ENCODE measurements at places on chromosomes 4 and X.

GRCh38 chr4:25578432-25578831, 77.2 kb upstream of the SLC34A2 start:
- DNase-seq = no peak

DNA sequence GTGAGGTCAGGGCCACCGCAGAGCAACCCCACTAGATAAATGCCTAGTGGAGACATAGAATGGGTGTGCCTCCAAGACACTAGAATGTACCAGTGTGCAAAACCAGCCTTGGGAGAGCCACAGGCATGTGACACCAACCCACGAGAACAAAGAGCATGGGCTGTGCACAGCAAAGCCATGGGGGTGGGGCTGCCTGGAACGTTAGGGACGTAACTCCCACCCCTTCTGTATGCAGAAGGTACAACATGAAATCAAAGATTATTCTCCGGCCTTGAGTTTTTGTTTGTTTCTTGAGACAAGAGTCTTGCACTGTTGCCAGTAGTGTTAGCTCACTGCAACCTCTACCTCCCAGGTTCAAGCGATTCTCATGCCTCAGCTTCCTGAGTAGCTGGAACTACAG, 99.5 kb downstream of the MID1IP1 start:
- no peak for DNase-seq

DNA sequence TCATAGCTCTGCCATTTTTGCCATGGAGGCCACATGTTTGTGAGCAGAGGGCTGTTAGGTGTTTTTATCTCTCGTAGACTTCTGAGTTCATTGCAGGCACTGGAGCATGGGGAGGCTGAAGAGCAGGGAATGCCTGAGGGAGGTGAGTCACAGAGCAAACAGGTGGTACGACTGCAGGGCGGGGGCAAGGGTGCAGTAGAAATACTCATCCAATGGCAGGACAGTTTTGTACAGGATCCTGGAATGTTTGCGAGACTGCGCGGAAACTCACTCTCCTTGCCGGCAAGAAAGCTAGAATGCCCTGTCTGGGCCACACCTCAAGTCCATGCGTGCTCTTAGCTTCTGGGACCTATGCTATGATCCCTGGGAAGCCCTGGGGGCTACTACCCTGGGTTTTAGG, 20.0 kb upstream of the VCX2 start:
- DNase-seq = no peak

DNA sequence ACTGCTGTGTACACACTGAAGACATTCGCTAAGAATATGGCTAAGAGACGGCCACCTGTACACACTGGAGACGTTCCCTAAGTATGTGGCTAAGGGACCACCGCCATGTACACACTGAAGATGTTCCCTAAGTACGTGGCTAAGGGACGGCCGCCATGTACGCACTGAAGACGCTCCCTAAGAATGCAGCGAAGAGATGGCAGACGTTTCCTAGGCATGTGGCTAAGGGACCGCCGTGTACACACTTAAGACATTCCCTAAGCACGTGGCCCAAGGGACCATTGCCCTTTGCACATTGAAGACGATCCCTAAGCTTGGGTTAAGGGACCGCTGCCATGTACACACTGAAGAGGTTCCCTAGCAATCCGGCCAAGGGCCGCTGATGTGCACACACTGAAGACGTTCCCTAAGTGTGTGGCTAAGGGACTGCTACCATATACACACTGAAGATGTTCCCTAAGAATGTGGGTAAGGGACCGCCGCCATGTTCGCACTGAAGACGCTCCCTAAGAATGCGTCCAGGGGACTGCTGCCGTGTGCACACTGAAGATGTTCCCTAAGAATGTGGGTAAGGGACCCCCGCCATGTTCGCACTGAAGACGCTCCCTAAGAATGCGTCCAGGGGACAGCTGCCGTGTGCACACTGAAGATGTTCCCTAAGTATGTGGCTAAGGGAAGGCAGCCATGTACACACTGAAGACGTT, 36.7 kb downstream of the DHRSX start:
- DNase-seq = no peak

DNA sequence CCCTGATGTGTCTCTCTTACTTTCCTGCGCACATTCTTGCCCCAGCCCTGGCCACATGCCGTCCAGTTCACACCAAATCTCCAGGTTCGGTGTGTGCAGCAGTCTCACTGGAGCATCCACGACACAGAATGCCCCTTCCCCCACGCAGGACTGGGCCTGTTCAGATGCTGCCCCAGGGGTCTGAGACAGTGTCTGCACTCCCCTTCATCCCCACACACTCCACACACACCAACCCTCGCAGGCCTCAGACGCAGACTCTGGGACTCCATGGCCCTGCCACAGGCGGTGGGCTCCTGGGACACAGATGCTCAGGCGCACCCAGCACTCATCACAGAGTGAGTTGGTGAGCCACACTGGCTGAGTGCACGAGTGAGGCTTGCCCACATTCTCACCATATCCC, 83.9 kb downstream of the AFAP1 start:
- no peak for DNase-seq

GRCh38 chr4:100929758-100930157, 411.9 kb upstream of the EMCN start:
- no peak for DNase-seq

- DNase-seq = no peak
Observed at GRCh38 chr4:34619531-34620162, 1624.7 kb downstream of the ARAP2 start.

Measured in AG08395 (cell line).